ENCODE measurements at places on chromosomes 6 and 20.

- no peak for DNase-seq
Measured at GRCh38 chr20:51419231-51419630, 123.3 kb downstream of the NFATC2 start.

GRCh38 chr6:161683400-161683799 lies 409.5 kb upstream of the AGPAT4 start:
- no peak for DNase-seq

- no peak for DNase-seq
Measured at GRCh38 chr6:65416621-65417020, 290.4 kb downstream of the EYS start.

DNA sequence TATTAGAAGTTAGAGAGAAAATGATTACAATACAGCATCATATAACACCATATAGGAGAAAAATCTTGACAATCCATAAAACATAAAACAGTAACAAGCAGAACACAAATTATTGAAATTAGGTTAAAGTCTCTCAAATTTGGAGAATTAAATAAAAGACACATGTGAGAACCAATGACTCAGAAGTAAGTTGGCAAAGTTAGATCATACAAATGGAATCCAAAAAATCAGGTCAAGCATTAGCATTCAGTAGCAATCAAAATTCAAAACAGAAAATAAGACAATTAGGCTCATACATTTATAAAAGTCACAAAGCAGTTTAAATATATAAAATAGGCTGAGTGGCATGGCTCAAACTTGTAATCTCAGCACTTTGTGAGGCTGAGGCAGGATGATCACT lies 775.6 kb downstream of the PHF3 start:
- no peak for DNase-seq

DNA sequence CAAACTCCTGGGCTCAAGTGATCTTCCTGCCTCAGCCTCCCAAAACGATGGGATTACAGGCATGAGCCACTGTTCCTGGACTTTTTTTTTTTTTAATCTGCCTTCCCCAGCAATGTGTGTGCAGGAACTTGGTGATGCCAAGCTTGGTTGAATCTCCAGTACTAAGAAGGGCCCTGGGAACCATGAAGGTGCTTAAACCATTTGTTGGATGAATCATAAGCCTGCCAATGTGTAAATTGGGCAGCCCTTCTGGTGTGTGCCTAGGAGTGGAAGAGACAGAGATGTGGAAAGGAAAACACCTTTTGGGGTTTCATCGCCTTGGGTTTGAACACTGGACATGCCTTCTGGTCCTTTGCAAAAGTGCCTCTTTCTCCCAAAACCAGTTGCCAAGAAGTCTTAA lies 7.1 kb upstream of the SPO11 start:
- no peak for DNase-seq

- DNase-seq = no peak
Measured at GRCh38 chr6:144351379-144352127, 66.4 kb downstream of the UTRN start.

DNA sequence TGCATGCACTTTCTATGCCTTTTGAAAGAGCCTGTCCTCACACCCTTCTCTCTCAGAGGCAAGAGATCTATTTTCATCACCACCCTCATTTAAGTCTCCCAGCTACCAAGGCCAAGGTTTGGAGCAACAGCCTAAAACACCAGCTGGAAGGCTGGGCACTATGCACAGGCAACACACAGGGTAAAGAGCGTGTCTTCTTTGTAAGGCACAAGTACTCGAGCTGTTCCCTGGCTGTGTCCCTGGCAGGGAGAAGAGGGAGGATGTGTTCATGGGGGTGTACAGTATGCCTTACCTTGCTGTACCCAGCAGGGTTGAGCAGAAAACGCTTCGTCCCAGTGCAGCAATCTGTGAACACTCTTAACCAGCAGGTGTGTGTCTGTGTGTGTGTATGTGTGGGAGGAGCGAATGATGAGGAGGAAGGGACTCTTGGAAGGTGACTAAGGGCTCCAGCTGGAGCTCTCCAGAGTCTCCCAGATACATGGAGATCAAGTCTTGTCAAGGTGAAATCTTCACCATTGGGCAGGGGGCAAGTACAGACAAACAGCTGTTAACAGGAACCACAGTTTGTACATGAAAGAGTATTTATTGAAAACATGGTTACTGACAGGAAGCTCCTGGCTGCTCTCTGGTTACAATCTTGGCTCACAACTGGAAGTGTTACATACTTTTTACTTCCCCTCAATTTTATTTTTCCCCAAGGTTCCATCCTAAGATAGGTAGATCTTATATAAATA lies 40.8 kb downstream of the ELMO2 start:
- DNase-seq = no peak

- DNase-seq = no peak
Measured at GRCh38 chr20:58494923-58495622, 20.1 kb downstream of the APCDD1L start.

DNA sequence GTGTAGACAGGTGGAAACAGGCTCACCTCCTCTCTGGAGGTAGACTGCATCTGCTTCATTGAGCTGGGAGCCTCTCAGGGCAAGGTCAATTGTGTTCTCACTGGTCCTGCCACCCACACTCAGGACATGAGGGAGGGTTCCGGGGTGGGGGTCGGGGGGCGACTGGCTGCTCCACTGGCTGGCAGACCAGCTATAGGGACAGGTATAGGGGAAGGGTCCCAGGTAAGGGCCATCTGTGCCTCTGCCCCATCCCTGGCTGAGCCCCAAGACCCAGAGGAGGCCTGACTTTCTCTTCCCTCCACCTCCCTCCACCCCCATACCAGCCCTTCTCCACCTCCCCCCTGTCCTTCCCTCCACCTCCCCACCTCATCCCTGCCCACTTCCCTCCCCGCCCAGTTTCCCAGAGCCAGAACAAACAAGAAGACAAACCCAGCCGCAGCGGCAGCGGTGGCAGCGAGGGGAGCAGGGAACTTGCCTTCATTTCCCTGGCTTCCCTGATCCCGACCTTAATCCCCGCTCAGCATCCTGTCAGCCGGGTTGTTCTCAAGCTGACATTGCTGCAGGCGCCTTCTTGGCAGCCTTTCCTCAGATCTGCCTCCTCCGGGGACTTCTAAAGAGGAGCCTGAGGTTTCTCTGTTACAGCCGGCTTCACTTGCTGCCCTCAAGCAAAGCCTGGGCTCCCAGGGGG lies 18.3 kb upstream of the FOXP4 start:
- DNase-seq = no peak

GRCh38 chr6:136669299-136669699 lies 119.1 kb upstream of the MAP7 start:
- DNase-seq = no peak
